ENCODE measurements at places on chromosomes 1 and 21. TPM values are rescaled to one million over a fixed set of nuclear protein-coding genes. Genes with fewer than 3 reads are reported as not detected.

KPRP gene
- not detected for total RNA-seq

USP48 gene
- 114 TPM for total RNA-seq

DNASE2B gene
- total RNA-seq = not detected

GRCh38 chr21:38822778-38823238 is 17.1 kb downstream of the ETS2 start:
- no peak for DNase-seq

DNA sequence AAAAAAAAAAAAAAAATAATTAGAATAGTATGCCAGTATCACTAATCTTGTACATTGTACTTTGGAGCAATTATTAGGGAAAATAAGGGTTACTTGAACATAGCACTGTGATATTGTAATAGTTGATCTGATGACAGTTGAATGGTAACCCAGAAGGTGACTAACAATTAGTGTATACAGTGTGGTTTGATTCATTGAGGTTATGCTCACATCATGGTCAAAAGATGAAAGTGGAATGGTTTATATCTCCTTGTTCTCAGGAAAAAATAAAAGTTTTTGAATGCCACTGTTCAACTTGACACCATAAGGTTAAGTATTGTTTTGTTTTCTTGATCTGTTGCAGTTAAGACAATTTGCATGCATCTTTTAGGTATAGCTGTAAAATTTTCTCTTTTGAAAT is 87.0 kb downstream of the GPR52 start:
- DNase-seq = no peak

GRCh38 chr1:229408458-229409037 is 25.3 kb downstream of the ACTA1 start:
- DNase-seq = no peak

All from stomach (tissue), 19 donors.